ENCODE measurements at places on chromosomes 5 and 9. TPM values are rescaled to one million over a fixed set of nuclear protein-coding genes. Genes with fewer than 3 reads are reported as not detected.

PHF24 gene
- total RNA-seq = 0.09 TPM

ADGRV1 gene
- total RNA-seq = 0.50 TPM

SPATA31C1 gene
- total RNA-seq = not detected

MZB1 gene
- total RNA-seq = not detected

PAM gene
- 19.6 TPM for total RNA-seq

DNAJC21 gene
- total RNA-seq = 29.7 TPM

PCA3 gene
- not detected for total RNA-seq

SLC36A2 gene
- total RNA-seq = not detected

UGT3A2 gene
- total RNA-seq = not detected

HMMR gene
- total RNA-seq = 24.9 TPM

GPR151 gene
- not detected for total RNA-seq

FAM78A gene
- total RNA-seq = 0.28 TPM

PCDHGB4 gene
- 0.81 TPM for total RNA-seq

AGXT2 gene
- not detected for total RNA-seq

TRIM14 gene
- 12.5 TPM for total RNA-seq

TMEM215 gene
- total RNA-seq = 0.02 TPM

LCN9 gene
- not detected for total RNA-seq

LCN2 gene
- 3.4 TPM for total RNA-seq

ENTREP1 gene
- total RNA-seq = 0.74 TPM

SVEP1 gene
- 1.7 TPM for total RNA-seq

TRAPPC13 gene
- 12.1 TPM for total RNA-seq

PNPLA7 gene
- 0.44 TPM for total RNA-seq

ANKRD20A1 gene
- total RNA-seq = 1.5 TPM

RBM18 gene
- 22.0 TPM for total RNA-seq

LHX3 gene
- 0.08 TPM for total RNA-seq

WDR38 gene
- total RNA-seq = 0.14 TPM

AK8 gene
- total RNA-seq = 0.92 TPM

SGTB gene
- 6.6 TPM for total RNA-seq

DMRTA1 gene
- total RNA-seq = 0.52 TPM

NIPSNAP3A gene
- total RNA-seq = 14.7 TPM

FOXD4 gene
- total RNA-seq = 0.13 TPM

PCDH1 gene
- total RNA-seq = 3.4 TPM

IRX4 gene
- 0.34 TPM for total RNA-seq

GNAQ gene
- total RNA-seq = 13.0 TPM

All from A549 treated with AZD2906 at 1 μM for 4 hours (cell line).